Hematopoietic multipotent progenitor cell treated with erythropoietin and hydrocortisone succinate and interleukin-3 and kit ligand, for 4 days (in vitro differentiated cells): ENCODE measurements at places on chromosomes 6 and 20.

GRCh38 chr6:136930528-136930927 lies 8.4 kb downstream of the SLC35D3 start:
- no peak for DNase-seq

GRCh38 chr6:107657755-107658461 lies 166.2 kb downstream of the SCML4 start:
- DNase-seq: peak; percentile 30

GRCh38 chr6:105641504-105641903 lies 238.6 kb upstream of the PREP start:
- no peak for DNase-seq

DNA sequence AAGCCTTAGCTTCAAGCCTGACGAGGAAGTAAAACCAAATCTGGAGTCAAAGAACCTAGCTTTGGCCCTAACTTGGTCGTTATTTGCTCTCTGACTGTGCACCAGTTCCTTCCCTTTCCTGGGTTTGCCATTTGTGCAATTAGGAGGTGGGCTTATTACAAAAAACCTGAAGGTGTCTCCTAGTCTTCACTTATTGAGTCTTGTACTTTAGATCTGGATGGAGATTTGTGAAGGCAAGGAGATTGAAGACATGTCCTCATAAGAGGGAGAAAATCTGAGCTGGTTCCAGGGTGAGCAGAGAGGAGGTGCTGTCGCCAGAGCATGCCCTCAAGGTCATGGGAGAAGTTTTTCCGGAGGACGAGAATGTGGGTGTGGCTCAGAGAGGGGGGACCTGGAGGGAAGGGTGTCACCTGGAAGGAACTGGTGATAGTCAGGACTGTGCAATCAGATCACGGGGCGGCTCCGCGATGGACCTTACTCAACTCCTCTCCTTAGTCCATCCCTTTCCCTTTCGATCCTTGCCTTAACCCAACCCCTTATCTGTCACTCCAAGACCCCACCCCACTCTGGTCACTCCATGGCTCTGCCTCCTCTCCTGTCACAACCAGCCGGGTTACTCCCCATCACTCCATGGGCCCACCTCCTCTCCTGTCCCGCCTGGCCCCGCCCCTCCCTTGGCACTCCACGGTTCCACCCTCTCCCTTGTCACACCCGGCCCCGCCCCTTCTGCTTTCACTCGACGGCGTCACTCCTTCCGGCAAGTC lies 588 bp upstream of the ACSS2 start:
- peak; percentile 99 for DNase-seq

GRCh38 chr6:142307963-142308748 lies 6.3 kb downstream of the ADGRG6 start:
- DNase-seq: no peak

DNA sequence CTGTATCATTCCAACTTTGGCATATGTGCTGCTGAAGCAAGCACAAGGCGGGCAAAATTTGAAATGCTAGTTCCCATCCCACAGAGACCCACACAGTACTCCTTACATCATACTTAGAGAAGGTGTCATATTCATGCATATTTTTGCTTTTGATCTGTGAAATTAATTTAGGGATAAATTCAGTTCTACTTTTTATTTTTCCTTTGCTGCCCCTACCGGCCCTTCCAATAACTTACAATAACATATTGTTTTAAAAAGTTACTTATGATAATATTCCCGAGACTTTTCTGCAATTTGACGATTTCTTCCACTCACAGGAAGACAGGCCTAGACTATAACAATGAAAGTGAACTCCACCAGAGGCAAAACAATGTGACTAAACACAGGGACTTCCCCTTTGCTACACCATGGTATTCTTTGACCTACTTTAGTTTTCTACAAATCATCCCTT lies 35.0 kb downstream of the SESN1 start:
- DNase-seq: peak; percentile 60

- no peak for DNase-seq
These were observed 45.7 kb upstream of the TPD52L1 start for GRCh38 chr6:125107896-125108295.

GRCh38 chr20:63742381-63743024 lies 2.9 kb downstream of the SLC2A4RG start:
- no peak for DNase-seq

DNA sequence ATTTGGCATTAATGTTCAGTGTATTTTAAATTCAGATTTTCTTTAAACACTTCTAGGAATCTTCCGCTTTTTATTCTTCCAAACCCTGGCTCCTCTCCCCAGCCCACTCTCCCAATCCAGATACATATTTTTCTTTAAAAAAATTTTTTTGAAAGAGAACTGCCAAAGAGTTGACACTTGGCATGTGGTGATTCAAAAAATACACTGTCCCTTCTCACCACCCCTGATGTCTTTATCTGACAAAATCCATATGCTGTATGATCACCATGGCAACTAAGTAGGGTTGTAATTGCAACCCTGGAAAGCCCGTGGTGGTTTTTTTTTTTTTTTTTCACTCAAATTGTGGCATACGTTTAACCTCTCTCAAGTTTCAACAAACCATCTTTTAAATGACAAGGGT lies 355.8 kb upstream of the SASH1 start:
- peak; percentile 1 for DNase-seq

GRCh38 chr20:33441142-33441955 lies 2.2 kb downstream of the SNTA1 start:
- DNase-seq: no peak

GRCh38 chr20:4245542-4245941 lies 230.2 kb upstream of the RNF24 start:
- no peak for DNase-seq

DNA sequence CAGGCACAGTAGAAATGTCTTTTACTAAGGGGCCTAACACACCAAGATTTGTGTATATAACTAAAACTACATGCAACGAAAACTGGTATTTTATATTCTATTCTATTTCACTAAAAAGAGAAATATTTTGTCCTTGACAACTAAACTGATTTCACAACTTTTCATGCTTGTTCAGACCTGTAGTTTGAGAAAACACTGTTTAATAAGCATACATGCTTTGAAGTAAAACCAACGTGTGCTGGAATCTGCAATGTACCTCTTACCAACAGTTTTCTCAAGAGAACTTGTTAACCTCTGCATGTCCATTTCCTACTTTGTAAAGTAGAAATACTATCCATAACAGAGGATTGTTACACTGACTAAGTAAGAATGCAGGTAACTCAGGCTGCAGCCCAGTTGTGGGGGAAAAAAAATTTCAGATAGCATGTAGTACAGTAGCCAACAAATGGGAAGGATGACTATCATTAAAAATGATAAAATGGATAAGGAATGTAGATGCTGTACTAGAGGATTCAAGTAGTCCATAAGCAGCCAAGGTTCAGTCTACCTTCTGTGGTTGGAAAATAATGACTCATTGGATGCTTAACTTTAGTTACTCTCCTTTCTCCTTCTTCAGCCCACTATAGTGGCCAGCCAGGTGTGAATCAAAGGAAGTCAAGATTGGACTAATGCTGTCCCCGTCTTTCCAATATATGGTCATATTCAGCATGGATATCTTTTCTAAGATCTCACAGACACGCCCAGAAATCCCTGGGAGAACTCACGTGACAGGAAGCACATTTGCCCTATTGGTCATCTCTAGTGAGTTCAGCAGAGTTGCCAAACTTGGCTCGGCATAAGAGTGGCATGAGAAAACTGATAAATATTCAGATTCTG lies 65.2 kb downstream of the HFE start:
- DNase-seq: no peak

GRCh38 chr20:47875297-47876025 lies 90.2 kb upstream of the SULF2 start:
- DNase-seq: no peak

DNA sequence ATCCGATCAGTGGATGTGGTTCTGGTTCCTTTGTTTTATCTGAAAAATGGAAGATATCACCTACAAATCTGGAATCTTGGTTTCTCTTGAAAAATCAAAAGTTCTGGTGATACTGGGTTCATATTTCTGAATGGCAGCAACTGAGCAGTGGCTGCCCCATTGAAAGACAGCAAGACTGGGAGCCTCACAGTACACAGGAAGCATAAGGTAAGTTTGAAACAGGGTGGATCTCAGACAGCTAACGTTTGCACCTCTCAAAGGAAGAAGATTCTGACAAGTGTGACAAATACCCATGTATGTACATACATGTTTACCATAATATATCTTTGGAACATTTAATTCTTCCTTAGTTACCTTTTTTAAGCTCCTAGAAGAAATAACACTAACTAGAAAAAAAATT lies at the start of gene SAMD3:
Gene SAMD3, minus strand, starts transcription at position 177 of the 400 bp plus-strand sequence. CDS start 7,678 bp downstream, outside the sequence.
- no peak for DNase-seq

DNA sequence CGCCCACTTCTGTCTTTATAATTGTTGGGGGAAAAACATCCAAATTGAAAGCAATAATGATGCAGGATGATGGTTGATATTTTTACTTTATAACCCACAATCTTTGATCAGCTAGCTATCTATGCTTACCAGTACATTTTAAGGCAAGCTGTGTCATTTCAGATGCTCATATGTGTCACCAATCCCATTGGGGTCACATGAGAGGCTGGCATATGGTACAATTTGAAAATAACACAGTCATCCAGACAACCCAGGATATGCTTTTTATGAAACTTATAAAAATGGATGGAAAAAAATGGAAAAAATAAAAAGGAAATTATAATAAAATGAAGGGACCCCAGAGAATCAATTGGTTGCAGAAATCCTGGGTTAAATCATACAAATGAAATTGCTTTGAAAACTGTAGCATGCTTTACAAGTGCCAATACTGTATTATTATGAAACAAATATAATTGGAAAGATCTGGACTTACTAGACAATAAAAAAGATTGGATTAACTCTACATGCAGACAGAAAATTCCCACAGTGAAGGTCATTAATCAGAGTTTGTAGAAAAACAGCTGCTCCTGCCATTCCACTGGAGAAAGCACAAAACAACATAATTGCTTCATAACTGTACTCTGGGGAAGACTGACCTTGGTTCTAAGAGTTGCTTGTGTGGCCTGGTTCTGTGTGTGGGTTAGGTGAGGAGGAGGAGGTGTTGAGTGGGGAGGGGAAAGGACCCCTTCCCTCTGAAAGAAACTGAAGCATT lies 13.3 kb upstream of the PRIM2 start:
- DNase-seq: no peak

DNA sequence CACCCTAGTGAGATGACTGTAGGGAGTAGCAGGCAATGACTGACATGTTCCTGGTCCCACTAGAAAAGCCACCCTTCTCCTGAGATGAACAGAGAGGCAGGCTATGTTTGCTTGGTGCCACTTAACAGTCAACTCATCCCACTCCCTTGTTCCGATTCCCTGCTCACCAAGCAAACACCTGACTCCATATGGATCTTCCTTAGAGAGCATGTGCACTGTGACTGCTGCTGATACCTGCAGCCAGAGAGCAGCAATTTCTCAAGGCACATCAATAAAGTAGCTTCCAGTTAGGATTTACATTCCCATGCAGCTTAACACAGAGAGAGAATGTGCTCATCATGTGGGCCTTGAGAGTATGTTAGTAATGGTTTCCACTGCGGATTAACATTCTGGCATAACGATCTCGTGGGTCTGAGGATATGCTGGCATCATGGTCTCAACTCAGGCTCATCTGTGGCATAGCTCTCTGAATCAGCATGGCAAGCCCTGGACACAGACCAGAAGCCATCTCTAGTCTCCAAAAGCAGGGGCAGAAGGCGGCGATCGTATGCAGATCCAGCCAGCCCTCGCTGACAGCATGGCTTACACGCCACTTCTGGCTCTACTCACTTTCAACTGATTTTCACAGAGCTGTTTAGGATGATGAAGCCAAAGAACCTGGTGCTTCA lies 43.9 kb downstream of the ATXN1 start:
- no peak for DNase-seq

GRCh38 chr6:125668071-125668470 lies 81.4 kb upstream of the HEY2 start:
- DNase-seq: no peak

DNA sequence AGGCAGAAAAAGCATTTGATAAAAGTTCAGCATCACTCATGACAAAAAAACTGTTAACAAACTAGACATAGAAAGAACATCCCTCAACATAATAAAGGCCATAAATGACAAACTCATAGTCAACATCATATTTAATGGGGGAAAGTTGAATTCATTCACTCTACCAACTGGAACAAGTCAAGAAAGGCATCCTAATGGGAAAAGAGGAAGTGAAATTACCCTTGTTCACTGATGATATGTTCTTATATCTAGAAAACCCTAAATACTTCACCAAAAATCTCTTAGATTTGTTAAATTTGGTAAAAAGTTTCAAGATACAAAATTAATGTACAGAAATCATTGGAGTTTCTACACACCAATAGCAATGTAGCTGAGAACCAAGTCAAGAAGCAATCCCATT lies 48.9 kb downstream of the GGTLC1 start:
- DNase-seq: no peak

DNA sequence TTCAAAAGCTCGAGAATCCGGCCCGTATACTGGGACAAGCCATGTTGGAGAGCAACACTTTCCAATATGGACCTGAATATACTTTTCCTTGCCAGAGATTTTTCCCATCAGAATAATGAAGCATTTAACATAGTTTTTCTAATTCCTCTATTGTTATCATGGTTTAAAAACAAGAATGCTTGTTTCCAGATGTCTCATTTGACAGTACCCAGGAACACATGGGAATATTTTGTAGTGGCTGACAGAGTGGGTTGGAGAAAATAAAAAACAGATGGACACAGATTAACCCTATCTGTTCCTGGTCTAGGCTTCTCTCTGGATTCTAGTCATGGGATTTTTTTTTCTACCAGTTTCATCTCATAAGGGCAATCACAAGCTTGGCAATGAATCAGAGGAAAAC lies 164.8 kb upstream of the CEP162 start:
- DNase-seq: no peak

DNA sequence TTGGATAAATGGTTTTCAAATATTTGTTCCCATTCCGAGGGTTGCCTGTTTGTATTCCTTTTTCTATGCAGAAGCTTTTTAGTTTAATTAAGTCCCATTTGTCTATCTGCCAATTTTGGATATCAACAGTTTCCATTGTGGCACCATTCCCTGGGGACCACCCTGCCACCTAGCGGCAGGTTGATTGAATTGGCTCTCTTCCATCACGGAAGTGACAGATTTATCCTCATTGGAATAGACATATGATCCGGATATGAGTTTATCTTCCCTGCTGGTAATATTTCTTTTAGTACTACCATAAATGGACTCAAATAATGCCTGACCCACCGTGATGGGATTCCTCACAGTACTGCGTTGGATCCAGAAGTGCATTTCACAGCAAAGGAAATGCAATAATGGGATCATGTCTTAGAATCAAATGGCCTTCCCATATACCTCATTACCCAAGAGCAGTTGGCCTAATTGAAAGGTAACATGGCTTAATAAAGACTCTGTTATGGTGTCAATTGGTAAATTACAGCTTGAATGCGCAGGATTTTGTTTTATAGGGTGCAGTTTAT lies 327.0 kb downstream of the BMP2 start:
- DNase-seq: peak; percentile 67
